Mesothelial cell of epicardium (in vitro differentiated cells): ENCODE measurements at places on chromosomes 7 and 10.
A peak's percentile ranks its signal among the peaks of the same experiment; 100 is the strongest.

DNA sequence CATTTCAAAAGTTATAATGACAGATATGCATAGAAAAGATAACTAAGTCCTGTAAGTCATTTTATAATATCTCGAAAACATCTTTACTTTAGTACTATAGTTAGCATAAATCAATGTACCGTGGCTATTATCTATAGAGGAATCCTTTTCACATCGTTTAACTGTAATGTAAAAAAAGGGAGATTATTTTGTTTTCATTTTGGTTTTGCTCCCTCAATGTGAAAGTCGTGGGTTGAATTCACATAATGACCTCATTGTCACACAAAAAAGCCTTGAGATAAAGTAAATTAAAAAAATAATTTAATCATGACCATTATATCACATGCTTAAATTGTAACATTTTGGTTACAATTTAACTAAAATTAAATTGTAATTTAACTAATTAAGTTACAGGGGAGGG lies 560.5 kb upstream of the POT1 start:
- no peak for DNase-seq

- no peak for DNase-seq
These were observed 109.2 kb upstream of the TARP start for GRCh38 chr7:38382684-38383083.

DNA sequence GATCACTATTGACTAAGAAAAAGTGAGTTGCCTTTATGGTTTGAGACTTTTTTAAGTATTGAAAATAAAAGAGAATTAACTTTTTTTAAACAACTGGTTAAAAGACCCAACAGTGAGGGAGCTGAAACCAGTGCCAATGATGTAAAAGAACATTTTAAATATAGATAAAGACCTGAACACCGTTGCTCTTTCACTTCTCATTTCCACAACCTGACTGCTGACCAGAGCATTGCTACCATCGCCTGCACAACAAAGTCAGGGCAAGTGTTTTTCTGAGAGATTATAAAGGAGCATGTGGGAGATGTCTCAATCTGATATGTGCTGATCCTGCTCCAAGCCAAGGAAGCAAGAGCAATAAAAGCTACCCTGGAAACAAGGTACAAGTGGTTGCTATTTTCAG lies 34.7 kb downstream of the IMMP2L start:
- no peak for DNase-seq

- no peak for DNase-seq
These were observed 85.3 kb upstream of the CCDC6 start for GRCh38 chr10:59991661-59992060.

- DNase-seq = no peak
These were observed 166.7 kb upstream of the INHBA start for GRCh38 chr7:41869596-41869995.

DNA sequence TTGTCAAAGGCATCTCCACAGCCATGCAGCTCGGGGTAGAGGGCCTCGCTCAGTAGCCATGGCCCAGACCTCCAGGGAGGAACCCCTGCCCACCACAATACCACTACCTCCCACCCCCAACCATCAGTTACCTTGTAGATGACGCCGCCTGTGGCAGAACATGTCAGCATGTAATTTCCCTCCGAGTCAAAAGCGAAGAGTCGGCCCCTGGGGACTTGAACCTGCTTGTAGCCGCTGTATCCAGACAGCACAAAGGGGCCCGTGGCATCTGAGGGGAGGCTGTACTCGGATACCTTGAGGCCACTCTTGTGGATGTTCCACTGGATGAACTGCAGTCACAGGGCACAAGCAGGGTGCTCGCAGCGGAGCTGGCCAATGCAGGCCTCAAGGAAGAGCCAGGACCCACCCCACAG lies 16.3 kb upstream of the CYREN start:
- no peak for DNase-seq

DNA sequence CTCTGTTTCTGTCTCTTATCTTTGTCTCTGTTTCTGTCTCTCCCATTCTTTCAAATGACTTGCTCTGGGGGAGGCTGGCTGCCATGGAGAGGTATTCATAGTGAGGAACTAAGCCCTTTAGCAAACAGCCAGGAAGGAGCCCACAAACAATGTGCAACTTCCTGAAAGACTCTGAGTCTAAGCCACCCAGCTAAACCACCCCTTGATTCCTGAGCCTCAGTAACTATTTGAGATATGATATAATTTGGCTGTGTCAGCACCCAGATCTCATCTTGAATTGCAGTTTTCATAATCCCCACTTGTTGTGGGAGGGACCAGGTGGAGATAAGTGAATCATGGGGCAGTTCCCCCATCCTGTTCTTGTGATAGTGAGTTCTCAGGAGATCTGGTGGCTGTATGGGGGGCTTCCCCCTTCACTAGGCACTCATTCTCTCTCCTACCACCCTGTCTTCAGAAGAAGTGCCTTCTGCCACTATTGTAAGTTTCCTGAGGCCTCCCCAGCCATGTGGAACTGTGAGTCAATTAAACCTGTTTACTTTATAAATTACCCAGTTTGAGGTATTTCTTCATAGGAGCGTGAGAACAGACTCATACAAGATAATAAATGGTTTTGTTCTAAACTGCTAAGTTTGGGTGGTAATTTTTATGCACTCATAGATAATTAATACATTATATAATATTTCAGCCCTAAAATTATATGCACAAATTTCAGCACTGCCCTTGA lies 121.2 kb upstream of the FOXP2 start:
- DNase-seq = no peak

- no peak for DNase-seq
These were observed 26.8 kb upstream of the CDK14 start for GRCh38 chr7:90569368-90569767.

- DNase-seq = peak; percentile 54
These were observed 217.8 kb upstream of the MKLN1 start for GRCh38 chr7:131109759-131110296.

- DNase-seq = no peak
These were observed 6.8 kb downstream of the PARD3 start for GRCh38 chr10:34808336-34808735.

DNA sequence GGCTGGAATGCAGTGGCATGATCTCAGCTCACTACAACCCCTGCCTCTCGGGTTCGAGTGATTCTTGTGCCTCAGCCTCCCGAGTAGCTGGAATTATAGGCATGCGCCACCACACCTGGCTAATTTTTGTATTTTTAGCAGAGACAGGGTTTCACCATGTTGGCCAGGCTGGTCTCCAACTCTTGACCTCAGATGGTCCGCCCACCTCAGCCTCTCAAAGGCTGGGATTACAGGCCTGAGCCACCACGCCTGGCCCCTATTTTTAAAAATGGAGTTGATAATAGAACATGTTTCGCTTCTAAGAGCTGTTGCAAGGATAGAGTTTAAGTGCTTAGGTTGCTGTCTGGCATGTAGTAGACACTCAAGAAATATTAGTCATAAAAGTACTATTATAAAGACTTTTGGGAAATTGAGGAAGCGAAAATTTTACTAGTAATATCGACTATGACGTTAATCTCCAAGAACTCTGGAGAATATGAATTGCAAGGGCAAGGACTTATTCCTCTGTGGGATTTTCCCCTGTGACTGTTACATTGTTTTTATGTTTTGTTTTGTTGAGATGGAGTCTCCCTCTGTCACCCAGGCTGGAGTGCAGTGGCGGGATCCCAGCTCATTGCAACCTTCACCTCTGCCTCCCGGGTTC lies 7.9 kb downstream of the GTF2I start:
- DNase-seq = no peak

- DNase-seq = no peak
These were observed 26.2 kb upstream of the SEC61G start for GRCh38 chr7:54785261-54785660.

GRCh38 chr7:33418251-33418701 lies 288.9 kb downstream of the BBS9 start:
- DNase-seq = no peak

GRCh38 chr7:127665922-127666321 lies 13.9 kb downstream of the SND1 start:
- DNase-seq = no peak

- DNase-seq = no peak
These were observed 1.2 kb downstream of the BRI3 start for GRCh38 chr7:98282703-98283102.

GRCh38 chr10:127299956-127300689 lies 103.7 kb upstream of the INSYN2A start:
- DNase-seq = no peak

DNA sequence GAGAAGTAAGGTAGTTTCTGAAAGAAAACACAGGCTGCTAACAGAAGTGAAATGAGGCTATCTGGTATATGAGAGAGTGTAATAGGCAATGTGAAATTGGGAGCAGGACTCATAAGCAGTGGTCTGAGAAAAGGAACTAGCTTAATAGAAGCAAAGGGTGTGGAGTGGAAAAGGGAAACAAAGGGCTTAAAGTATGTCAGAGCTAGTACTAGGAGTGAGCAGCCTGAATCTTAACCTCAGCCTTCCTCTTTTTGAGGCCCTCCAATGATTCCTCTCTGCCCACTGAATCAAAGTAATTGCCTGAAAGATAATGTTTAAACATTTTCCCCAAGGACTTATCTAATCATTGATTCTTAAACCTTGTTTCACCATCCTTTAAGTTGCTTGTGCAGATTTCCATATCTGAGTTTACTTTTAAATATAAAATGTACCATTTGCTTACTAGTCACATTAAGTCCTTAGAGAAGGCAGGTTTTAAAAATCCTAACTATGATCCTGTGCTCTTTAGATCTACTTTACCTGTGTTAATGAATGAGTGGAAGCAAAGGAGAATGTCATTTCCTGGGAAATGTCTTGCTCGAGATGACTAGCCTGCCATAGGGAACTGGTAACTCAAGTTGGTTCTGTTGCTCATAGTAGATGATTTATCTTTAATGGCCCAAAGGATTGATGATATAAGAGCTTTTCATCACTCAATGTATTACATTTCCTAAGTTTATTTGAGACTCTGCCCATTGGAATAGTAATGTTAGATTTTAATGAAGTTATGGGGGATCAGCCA lies 155.0 kb downstream of the SKAP2 start:
- no peak for DNase-seq

DNA sequence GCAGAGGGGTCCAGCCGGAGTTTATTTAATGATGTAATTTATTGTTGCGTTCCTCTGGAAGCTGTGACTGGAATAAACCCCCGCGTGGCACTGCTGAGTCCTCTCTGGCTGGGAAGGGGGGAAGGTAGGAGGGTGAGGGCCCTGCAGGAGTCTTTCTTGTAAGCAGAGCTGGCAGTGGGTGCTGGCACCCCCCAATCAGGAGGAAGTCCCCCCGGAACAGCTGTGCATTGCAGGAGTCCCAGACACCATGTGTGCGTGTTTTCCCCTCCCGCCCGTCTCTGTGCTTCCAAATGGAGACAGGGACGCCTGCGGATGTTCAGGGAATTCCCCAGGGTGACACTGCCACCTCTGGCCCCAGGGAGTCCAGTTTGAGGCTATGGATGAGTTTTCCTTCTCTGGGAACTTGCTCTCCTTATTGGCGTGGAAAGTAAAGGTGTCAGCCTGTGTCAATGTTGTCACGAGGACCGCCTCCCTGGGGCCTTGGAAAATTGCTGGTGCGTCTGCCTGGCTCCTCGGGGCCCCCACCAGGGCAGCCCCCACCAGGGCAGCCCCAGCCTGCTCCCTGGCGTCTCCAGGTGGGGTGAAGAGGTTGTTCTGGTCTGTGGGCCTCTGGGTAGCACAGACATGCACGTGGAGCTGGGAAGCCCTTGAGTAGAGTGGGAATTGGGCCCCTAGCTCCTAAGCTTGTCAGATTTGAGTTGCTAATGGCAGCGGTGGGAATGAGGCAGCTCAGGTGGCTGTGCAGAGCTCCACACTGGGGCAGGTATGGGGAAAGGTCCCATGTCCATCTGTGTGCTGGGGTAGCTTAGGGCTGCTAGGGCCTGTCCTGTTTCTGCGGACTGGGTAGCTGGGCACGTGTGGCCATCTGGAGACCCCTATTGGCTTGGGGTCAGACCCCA lies 2.7 kb downstream of the FZD9 start:
- DNase-seq = no peak

DNA sequence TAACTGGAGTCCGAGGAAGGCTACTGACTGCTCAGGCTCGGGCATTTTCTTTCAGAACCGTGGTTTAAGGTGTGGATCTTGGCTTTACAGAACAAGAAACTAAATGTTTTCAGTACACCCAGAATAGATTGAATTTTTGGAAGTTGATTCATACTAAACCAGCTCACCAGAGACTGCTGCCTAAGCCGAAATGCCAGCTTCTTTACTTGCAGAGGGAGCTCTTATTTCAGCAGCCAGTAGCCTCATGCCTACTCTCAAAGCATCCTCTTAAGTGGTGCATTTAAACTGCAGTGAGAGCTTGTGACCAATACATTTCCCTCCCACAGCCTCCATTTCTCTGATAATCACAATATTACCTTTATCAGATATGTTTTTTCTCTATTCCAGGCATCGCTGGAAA lies 615.1 kb downstream of the SUGCT start:
- DNase-seq = no peak

- DNase-seq = no peak
These were observed 12.3 kb upstream of the ACSM6 start for GRCh38 chr10:95181726-95182125.

GRCh38 chr10:117686606-117687005 lies 144.1 kb downstream of the EMX2 start:
- no peak for DNase-seq

DNA sequence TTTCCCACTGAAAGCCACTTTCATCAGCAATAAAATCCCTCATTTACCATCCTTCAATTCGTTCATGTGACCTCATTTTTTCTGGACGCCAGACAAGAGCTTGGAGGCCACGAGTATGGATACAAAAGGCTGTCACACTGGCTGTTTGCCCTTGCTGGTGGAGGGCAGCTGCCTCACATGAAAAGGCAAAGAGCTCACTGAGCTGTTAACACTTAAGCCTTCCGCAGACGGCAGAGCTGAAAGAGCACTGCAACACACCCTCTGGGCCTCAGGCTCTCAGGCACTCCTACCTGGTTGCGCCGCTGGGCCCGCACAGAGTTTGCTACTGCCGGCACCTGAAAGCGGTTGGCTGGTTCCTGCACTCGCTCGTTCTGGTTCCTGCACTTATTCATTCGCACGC lies 193.5 kb downstream of the CFTR start:
- no peak for DNase-seq

DNA sequence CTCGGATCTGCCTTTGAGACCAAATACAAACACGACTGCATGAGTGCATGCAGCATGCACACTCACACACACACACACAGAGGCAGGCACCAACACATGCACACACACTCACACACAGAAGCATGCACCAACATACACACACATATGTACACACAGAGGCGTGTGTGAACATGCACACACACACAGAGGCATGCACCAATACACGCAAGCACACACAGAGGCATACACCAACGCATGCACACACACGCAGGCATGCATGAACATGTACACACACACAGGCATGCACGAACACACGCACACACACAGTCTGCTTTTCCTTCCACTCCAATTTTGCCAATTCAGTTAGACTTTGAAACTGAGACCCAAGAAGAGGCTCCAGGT lies 67.3 kb upstream of the COL13A1 start:
- DNase-seq = no peak
